ENCODE measurements at places on chromosomes 16 and 17.

DNA sequence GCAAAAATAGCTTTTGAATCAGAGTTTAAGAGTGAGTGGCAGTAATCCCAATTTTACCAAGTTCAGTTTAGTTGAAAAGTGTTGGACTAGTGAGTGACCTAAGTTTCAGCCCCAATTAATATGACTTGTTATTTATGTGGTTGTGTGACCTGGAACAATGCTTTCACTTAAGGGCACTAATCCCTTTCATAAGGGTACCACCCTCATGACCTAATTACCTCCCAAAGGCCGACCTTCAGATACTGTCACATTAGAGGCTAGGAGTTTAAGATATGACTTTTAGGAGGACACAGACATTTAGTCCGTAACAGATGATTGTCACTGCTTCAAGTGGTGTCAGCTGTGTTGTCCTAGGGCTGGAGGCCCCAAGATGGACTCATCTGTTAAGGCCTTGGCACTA lies 190.0 kb downstream of the IRX3 start:
- no peak for DNase-seq

GRCh38 chr17:72121164-72122009 lies 567 bp downstream of the SOX9 start:
- DNase-seq, result no peak

- DNase-seq, result no peak
Observed at GRCh38 chr16:52496051-52496876, 50.7 kb downstream of the TOX3 start.

DNA sequence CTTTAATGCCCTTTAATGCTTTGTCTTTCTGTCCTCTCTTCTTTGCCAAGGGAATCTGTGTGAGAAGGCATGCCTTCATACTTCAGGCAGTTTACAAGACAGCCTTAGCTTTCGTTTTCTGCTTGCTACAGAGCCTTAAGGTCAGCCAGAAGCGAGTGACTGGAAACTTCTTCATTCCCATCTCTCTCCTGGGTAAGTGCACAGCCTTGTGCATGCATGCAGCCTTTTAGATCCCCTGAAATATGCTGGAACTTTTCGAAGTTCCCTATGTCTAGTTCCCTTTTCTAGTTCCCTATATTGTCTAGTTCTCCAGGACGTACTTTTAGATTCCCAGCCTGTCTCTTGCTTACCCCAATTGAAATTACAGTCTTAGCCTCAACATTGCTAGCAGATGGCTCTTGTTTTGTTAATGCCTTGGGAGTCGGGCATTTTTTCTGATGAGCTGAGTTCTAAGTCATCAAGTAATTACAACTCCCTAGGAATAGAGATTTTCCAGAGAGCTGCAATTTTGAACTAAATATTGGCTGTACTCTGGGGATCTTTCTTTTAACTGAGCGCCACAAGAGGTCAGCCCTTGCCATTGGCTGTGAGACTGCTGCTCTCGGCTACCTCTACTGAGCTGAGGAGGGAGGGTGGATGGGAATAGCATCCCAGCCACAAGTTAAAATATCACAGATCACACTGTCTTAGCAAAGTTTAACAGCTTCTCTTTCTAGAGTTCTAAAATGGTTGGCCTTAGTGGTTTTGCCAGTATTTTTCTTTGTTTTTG lies 22.7 kb upstream of the PPM1D start:
- no peak for DNase-seq

- DNase-seq, result peak; percentile 5
Observed at GRCh38 chr16:12661656-12662172, 142.0 kb downstream of the CPPED1 start.

DNA sequence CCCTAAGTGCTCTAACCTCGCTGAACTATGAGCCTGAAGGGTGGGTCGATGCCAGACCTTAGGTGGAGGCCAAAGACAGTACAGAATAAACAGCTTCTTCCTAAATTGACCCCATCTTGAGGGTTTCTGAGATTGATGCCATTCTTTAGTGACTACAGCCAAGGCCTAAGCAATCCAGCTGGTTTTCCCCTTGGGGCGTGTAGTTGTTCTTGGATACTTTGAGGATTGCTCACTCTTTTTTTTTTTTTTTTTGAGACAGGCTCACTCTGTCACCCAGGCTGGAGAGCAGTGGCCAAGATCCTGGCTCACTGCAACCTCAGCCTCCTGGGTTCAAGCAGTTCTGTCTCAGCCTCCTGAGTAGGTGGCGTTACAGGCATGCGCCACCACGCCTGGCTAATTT lies 2.0 kb downstream of the OVCA2 start:
- DNase-seq, result no peak

DNA sequence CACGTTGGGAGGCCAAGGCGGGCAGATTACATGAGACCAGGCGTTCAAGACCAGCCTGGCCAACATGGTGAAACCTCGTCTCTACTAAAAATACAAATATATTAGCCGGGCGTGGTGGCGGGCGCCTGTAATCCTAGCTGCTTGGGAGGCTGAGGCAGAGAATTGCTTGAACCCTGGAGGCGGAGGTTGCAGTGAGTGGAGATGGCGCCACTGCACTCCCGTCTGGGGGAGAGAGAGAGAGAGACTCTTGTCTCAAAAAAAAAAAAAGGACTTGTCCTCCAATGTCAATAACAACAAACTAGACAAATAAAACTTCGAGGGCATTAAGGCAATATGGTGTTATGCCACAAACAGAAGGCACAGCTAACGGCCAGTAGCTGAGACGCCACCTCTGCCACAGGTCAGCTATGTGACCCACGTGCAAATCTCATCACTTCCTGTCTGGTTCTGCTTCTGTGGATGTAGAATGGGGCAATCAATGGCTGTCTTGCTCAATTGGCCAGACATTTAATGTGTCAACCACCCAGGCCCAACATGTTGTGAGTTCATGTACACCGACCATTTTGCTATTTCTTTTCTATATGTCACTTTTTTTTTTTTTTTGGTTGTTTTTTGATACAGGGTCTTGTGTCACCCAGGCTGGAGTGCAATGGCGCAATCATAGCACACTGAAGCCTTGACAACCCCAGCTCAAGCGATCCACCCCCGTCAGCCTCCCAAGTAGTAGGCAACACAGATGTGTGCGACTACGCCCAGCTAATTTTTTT lies 834 bp upstream of the TXNDC11 start:
- DNase-seq, result peak; percentile 5

DNA sequence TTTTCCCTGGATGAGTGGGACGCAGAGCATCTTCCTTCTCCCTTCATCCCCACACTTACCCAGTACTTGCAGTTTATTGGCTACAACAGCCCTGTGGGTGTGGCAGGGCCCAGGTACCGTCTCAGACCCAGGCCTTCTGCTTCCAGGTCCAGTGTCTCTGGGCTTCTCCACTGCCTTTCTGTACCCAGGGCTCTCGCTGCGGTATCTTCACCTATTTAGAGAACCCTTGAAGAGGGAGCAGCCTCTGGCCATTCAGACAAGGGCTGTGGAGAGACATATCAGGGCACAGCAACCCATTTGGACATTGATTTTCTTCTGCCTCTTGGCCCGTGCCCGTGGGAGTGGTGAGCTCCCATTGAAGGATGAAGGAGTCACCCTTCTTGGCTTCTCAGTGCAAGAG lies 17.3 kb downstream of the TBX4 start:
- DNase-seq, result no peak

DNA sequence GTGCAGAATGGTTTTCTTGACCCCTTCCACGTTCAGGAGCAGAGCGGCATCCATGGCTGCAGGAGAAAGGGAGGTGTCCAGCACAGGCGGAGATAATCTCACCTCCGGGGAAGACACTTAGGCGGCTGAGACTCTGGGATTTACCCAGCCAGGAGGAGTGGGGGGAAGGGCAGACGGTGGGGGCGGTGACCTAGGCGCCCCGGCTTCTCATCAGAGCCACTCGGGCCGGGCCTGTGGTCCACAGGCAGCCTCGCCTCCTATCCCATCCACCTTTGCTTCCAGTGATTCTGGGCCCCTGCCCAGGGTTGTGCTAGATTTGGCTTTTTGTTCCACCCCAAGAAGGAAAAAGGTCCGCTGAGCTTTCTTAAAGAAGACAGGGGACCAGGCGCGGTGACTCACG lies at the start of gene AIPL1:
TSS of gene AIPL1 (minus strand) at position 71 of the 400 bp plus-strand sequence. CDS start at position 54, 17 bp downstream.
- DNase-seq, result no peak

GRCh38 chr16:57235128-57236021 lies 9.7 kb upstream of the ARL2BP start:
- no peak for DNase-seq

GRCh38 chr16:80250381-80250780 lies 290.4 kb upstream of the DYNLRB2 start:
- DNase-seq, result no peak

DNA sequence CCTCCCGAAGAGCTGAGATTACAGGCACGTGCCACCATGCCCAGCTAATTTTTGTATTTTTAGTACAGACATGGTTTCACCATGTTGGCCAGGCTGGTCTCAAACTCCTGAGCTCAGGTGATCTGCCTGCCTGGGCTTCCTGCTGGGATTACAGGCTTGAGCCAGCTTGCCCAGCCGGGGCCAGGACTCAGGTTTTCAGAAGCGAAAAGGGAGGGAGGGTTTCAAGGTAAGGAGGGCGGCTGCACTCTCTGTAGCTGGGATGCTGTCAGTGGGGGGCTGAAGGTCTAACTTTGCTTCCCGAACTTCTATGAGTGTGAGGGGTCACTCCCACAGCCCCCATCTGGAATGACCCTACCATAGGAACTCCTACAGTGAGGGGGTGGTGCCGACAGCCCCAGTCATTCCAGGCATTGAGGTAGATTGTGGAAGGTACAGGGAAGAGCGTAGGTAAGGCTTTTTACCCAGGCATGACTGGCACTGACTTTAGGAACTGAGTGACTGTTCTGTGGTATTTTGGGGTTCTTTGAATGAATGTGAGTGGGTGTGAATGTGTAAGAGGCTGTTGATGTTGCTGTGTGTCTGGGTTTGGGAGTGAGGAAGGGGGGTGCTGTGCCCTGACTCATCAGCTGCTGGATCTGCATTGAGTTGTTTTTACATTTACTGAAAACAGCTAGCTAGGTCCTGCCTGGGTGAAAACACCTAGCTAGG lies 3.8 kb upstream of the C1QL1 start:
- DNase-seq, result no peak

- no peak for DNase-seq
Observed at GRCh38 chr17:17525311-17525710, 29.1 kb upstream of the RASD1 start.

GRCh38 chr17:32279891-32280716 lies 14.5 kb downstream of the RHBDL3 start:
- DNase-seq, result no peak

GRCh38 chr16:24054741-24055491 lies 201.2 kb upstream of the CACNG3 start:
- DNase-seq, result no peak

DNA sequence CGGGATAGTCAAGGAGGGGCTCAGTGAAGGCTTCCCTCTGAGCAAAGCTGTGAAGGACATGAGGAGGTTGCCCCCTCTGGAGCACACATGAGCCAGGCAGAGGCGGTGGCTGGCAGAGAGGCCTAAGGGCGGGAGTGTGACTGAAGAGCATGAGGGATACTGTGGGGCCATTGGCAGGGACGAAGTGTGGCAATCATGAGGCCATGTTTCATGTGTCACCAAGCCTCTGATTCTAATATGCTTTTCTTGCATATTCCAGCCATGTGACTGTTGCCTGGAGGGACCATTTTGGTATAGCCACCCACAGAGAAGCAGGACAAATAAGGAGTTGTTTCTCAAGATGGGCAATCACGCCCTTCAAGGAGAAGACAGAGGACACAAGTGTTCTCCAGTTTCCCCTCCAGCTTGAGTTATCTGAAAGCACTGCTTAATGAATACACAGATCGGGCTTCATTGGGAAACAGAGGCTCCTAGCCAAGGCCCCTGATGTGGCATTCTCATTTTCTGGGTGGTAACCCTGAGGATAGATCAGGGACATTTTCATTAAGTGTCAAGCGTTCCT lies 68.0 kb downstream of the AKAP1 start:
- no peak for DNase-seq

GRCh38 chr17:69450918-69451317 lies 36.4 kb downstream of the MAP2K6 start:
- DNase-seq, result no peak

- DNase-seq, result no peak
Observed at GRCh38 chr17:60901242-60901641, 223.6 kb downstream of the BCAS3 start.

DNA sequence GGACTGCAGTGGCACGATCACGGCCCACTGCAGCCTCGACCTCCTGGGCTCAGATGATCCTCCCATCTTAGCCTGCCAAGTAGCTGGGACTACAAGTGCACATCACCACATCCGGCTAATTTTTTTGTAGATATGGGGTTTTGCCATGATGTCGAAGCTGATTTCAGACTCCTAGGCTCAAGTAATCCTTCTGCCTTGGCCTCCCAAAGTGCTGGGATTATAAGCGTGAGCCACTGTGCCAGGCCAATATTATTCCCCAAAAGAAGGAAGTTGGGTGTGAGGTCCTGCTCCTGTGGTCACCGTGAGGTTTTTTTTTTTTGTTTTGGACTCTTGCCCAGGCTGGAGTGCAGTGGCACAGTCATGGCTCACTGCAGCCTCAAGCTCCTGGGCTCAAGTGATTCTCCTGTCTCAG lies 1.5 kb downstream of the AMZ2 start:
- DNase-seq, result no peak

DNA sequence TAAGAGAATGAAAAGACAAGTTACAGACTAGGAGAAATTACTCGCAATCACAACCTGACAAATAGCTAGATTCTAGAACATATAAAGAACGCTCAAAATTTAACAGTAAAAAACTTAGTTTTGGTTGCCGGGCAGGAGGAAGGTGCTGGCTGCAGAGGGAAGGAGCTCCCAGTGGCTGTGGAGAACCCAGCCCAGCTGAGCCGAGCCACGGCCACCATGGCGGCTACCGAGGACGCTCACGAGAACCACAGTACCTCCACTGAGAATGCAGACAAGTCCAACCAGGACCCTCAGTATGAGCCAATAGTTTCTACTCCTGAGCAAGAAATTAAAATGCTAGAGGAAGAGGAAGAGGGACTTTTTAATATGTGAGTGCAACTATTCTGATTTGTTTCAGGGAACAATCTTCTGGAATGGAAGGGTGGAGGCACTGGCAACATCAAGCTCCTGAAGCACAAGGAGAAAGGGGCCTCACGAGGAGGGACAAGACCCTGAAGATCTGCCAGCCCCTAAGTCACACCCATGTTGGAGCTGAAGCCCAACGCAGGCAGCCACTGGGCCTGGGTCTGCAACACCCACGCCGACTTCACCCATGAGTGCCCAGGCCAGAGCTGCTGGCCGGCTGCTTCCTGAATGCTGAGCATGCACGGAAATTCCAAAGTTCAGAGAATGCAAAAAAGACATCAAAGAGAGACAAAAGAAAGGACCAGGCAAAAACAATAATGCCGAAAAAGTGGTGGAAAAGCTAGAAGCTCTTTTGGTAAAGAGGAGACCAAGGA lies 55.0 kb downstream of the DNAH17 start:
- DNase-seq, result no peak

- DNase-seq, result no peak
Observed at GRCh38 chr16:53971616-53972015, 267.7 kb downstream of the FTO start.
